ENCODE measurements at places on chromosomes 4 and X. TPM values are rescaled to one million over a fixed set of nuclear protein-coding genes. Genes with fewer than 3 reads are reported as not detected.

ITIH6 gene
- not detected for total RNA-seq

PAK3 gene
- total RNA-seq, result 0.94 TPM

AADAT gene
- total RNA-seq, result 0.81 TPM

TMEM164 gene
- 13.3 TPM for total RNA-seq

LRP2BP gene
- 0.45 TPM for total RNA-seq

DCAF8L2 gene
- total RNA-seq, result 0.19 TPM

GIMD1 gene
- total RNA-seq, result not detected

TRIM2 gene
- total RNA-seq, result 17.3 TPM

CCSER1 gene
- total RNA-seq, result 4.4 TPM

LONRF3 gene
- total RNA-seq, result 6.2 TPM

XAGE2 gene
- not detected for total RNA-seq

CFP gene
- 0.81 TPM for total RNA-seq

SASH3 gene
- total RNA-seq, result not detected
